ENCODE measurements at places on chromosomes 1 and 21.
A peak's percentile ranks its signal among the peaks of the same experiment; 100 is the strongest.

- no peak for DNase-seq
Observed at GRCh38 chr1:84268346-84268745, 33.2 kb upstream of the SAMD13 start.

GRCh38 chr1:198657550-198658064 lies 18.8 kb downstream of the PTPRC start:
- DNase-seq: peak; percentile 32

GRCh38 chr1:93661829-93662474 lies 19.7 kb downstream of the BCAR3 start:
- DNase-seq: no peak

GRCh38 chr1:241311056-241311746 lies 45.8 kb downstream of the RGS7 start:
- no peak for DNase-seq

DNA sequence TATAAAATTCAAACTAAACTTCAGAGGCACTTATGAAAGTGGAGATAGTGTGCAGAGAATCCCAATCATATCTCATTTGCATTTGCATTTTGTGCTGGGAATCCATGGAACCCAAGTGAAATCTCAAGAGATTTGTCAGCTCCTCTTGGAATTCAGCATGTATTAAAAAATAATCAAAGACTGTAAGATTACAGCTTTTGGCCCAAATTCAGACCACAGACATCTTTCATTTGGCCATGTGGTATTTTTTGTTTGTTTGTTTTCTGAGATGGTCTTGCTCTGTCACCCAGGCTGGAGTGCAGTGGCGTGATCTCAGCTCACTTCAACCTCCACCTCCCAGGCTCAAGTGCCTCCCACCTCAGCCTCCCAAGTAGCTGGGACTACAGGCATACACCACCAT lies 3.8 kb upstream of the CACYBP start:
- DNase-seq: no peak

All from stimulated activated CD4-positive, alpha-beta T cell treated with anti-CD3 and anti-CD28 coated beads, Interleukin-2, amount 100 ng/mL, for 24 hours (primary cell).